BE2C (cell line): ENCODE measurements at places on chromosomes 3 and 15.
A peak's percentile ranks its signal among the peaks of the same experiment; 100 is the strongest.

- no peak for DNase-seq
Measured at GRCh38 chr3:24614359-24614758, 119.7 kb upstream of the THRB start.

DNA sequence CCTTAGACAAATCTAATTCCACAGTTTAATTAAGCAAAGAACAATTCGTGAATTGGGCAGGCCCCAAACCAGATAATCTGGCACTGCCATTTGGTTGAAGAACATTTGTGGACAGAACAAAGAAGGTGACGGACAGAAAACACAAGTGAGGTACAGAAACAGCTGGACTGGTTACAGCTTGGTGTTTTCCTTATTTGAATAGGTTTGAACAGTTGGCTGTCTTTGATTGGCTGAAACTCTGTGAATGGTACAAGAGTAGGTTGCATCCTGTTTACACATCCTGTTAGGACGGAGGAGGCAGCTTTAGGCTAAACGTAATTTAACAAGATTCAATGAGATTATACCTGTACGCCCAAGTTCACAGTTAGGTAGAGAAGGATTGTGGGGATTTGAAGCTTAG, 114.4 kb downstream of the LPP start:
- no peak for DNase-seq

- peak; percentile 50 for DNase-seq
Measured at GRCh38 chr3:52280050-52280461, 1.6 kb upstream of the WDR82 start.

DNA sequence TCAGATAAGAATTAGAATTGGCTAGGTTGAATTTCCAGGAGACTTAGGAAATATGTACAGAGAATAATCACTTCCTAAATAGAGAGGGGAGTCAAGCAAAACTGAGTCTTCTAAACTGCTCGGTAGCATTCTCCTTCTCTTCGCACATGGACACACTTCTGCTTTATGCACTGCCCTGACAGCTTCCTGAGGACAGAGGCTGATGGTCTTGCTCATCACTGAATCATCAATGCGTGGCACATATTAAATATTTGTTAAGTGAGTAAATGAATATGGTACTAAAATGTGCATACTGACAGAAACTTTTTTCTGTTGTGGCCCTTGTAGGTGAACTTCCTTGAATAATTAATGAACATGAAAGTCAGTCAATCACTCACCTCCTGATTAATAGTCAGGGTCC, 315.5 kb downstream of the FHIT start:
- no peak for DNase-seq

- DNase-seq, result no peak
Measured at GRCh38 chr3:121894301-121894990, at the start of gene SLC15A2. Gene SLC15A2, plus strand, starts transcription at chr3:121894401. Its CDS starts 76 bp downstream, at chr3:121894477.

- peak; percentile 38 for DNase-seq
Measured at GRCh38 chr3:86180696-86181095, 810.3 kb downstream of the VGLL3 start.

GRCh38 chr15:70627322-70627721, 136.0 kb downstream of the UACA start:
- DNase-seq, result no peak

GRCh38 chr15:63306492-63307073, 29.2 kb downstream of the APH1B start:
- DNase-seq, result no peak

DNA sequence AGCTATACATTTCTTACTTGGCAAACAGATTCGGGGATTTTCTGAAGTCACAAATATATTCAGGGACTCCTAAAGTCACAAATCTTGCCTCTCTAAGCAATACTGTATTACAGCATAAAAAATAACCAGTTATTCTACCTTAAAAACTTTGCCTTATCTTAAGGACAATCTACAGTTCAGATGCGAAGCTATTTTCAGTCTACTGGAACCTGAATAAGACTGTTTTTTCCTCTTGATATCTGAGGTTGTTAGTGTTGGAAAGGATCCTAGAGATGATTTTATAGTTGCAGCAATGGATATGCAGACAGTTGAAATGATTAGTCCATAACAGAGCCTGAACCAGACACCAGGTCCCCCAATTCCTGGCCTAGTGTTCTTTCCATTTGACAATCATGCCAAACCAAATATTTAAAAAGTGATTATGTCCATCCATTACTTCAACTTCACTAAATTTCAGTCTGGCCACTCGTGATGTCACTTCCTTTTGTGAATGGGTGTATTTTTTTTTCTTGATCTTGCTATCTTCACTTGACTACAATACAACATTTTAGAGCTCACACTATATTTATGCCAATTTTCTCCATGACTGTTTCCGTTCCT, 1.8 kb downstream of the HDGFL3 start:
- no peak for DNase-seq

DNA sequence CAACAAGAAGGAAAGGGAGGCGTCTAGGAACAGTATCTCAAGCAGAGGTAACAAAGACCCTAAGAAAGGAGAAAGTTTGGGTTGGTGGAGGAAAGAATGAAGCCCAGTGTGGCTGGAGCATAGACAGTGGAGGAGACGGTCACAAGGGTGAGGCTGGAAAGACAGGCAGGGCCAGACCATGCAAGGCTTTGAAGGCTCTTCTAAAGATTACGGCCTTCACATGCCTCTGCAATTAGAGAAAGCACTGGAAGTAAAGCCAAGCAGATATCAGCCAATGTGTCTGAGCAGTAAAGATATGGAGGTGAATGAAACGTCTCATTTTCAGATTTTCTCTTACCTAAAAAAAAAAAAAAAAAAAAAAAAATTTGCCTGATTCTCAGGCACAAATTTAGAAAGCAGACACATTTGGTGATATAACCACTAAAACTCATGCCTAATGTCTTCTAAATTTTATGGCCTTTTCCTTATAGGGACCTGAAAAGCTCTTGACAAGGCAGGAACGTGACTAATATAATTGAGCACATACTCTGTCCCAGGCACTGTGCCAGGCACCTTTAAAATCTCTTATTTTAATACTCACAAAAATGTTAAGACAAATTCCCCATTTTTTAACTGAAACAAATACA, 184.1 kb downstream of the MECOM start:
- DNase-seq, result no peak

DNA sequence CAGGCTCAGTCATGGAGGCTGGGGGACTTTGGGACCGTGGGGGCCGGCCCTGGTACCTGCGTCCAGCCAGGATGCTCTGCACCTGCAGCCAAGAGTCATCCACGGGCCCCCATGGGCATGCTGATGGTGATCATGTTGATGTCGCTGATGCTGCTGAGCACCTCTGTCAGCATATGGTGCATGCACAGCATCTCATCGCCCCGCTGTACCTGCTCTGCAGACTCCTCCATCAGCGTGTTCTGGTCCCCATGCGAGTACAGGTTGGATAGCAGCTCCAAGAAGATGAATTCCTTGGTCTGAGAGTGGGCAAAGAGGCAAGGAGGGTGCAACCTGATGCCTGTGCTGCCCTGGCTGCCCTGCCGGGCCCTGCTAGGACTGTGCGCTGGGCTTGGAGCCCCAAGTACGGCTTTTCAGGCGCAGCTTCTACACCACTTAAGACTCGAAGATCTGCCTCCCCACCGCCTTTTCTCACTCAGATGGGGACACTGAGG, 7.2 kb downstream of the RPS17 start:
- DNase-seq, result no peak

GRCh38 chr15:68935400-68935937, 5.1 kb downstream of the SPESP1 start:
- no peak for DNase-seq

GRCh38 chr15:96585484-96586386, 255.2 kb downstream of the NR2F2 start:
- no peak for DNase-seq

- DNase-seq, result peak; percentile 7
Measured at GRCh38 chr3:48408823-48409281, 21.0 kb downstream of the PLXNB1 start.

DNA sequence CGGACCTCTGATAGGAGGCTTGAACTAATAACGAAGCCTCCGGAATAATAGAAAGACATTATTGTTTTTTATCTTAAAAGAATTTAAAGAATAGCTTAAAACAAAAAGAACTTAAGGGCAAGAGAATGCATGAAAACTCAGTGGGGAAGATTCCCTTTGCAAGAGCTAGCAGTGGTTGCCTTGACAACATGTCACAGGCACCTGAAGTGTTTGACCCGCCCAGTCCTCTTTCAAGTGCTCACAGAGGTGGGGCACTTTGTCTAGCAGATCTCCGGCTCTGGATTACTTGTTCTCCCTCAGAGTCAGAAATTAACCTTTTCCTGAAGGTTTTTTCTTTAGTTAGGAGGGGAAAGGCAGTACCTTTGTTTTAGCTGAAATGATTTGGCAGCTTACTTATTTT, 37.8 kb downstream of the LARS2 start:
- no peak for DNase-seq

DNA sequence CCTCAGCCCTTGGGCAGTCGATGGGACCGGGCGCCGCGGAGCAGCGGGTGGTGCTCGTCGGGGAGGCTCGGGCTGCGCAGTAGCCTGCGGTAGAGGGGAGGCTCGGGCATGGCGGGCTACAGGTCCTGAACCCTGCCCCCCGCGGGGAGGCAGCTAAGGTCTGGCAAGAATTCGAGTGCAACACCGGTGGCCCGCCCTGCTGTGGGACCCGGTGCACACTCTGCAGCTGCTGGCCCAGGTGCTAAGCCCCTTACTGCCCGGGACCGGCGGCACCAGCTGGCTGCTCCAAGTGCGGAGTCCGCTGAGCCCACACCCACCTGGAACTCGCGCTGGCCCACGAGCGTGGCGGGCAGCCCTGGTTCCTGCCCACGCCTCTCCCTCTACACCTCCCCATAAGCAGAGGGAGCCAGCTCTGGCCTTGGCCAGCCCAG, 377.7 kb upstream of the RBMS3 start:
- DNase-seq, result no peak

DNA sequence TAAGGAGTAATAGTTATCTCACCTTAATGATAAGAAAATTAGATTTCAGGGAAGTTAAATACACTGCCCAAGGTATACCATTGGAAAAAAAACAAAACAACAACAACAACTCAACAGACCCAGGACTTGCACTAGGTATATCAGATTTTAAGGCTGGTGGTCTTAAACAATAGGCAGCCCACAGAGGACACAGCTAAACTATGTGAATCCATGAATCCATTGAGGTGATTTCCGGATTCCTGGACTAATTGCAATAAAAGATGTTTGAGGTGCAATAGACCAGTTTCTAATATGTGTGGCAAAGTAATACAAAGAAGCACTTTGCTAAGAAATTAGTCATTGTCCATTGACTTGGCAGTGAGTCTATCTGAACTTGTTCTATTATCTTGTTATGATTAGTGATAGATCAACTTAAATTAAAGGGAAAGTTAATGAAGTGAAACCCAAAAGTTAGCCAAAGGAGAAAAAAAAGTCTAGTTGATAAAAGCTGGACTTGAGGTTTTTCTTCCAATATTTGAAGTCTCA, 60.9 kb upstream of the MAGI1 start:
- DNase-seq, result no peak

DNA sequence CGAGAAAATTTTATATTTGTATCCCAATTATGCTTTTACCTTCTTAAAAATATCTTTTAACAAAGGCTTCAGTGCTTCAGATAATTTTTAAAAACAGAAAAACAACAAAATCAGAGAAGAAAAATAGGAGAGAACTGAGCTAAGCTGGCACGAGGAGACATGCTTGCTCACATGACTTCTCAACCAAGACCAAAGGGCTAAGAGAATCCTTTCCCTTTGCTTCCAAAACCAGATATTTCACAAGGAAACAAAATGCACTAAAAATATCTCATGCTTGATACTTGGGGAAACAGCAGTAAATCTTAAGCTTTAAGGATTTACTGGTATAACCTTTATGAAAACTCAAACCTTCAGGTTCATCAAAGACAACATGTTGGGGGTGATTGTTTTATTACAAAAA, 58.4 kb downstream of the CAPN7 start:
- no peak for DNase-seq

GRCh38 chr3:104385421-104385820, 981.3 kb upstream of the ALCAM start:
- no peak for DNase-seq

- no peak for DNase-seq
Measured at GRCh38 chr3:126996905-126997304, 14.0 kb downstream of the PLXNA1 start.

- DNase-seq, result no peak
Measured at GRCh38 chr3:144273601-144274000, 302.0 kb downstream of the DIPK2A start.

- peak; percentile 60 for DNase-seq
Measured at GRCh38 chr15:78438619-78439285, 736 bp downstream of the IREB2 start.

DNA sequence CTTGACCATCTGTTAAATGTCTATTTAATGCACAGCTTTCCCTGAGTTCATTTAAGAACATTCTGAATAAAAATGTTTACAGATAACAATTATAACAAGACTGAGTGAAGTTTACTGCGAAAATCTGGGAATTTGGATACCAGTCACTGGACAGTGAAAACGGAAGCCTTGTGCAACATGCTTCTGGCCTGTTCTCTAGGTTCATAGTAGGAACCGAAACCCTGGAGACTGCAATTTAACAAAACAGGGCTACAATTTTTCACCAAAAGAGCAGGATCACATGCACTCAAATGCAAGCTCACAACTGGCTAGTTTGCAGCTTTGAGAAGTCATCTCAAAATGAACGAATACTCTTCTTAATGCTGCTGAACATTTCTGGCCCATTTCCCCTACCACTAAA, 435.9 kb downstream of the NR2F2 start:
- DNase-seq, result no peak

DNA sequence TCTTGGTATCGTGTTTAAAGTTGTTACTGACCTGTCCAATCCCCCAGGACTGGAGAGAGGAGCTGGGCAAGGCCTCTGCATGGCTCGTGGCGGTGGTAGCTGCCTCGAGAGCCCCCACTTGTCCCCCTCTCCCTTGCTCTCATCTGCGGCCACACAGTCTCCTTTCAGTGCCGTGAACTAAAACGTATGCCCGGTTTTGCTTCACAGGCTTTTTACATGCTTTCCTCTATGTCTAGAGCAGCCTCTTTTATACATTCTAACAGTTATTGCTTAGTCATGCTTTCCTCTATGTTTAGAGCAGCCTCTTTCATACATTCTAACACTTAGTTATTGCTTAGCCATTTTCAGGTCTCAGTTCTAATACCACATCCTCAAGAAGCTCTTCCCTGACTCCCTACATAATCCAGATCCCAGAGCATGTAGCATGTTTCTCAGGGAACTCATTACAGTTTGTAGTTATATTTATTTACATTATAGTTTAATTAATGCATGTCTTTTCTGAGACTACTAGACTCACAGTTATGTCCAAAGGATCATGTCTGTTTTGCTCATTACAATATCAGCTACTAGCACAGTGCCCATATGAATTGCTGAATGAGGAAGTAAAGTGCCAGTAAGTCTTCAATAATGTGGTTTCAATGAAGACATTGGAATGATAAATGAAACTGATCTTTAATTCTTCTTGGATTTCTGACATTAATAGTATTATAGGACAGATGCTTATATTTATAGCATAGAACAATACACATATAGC, 66.5 kb upstream of the TBL1XR1 start:
- no peak for DNase-seq
